ENCODE measurements at places on chromosomes 3 and 15.

GRCh38 chr3:144273601-144274000 is 302.0 kb downstream of the DIPK2A start:
- H3K36me3 ChIP-seq = no peaks in the 10 kb centered on the region
- H3K27me3 ChIP-seq = no peaks in the 10 kb centered on the region
- H3K27ac ChIP-seq = no peak overlapping the region
- H3K4me3 ChIP-seq = no peak overlapping the region
- no peaks in the 10 kb centered on the region for H3K4me1 ChIP-seq
- no peak for DNase-seq

GRCh38 chr3:41026394-41027177 is 172.7 kb upstream of the CTNNB1 start:
- H3K4me3 ChIP-seq = no peak overlapping the region
- H3K27me3 ChIP-seq = no peaks in the 10 kb centered on the region
- H3K27ac ChIP-seq = no peak overlapping the region

GRCh38 chr3:55524565-55525244 is 37.6 kb upstream of the WNT5A start:
- H3K36me3 ChIP-seq = no peaks in the 10 kb centered on the region
- no peak overlapping the region for H3K27ac ChIP-seq
- no peak overlapping the region for H3K4me3 ChIP-seq
- H3K4me1 ChIP-seq = peaks cover 5% of the 10 kb centered on the region
- no peaks in the 10 kb centered on the region for H3K27me3 ChIP-seq
- no peak for DNase-seq

DNA sequence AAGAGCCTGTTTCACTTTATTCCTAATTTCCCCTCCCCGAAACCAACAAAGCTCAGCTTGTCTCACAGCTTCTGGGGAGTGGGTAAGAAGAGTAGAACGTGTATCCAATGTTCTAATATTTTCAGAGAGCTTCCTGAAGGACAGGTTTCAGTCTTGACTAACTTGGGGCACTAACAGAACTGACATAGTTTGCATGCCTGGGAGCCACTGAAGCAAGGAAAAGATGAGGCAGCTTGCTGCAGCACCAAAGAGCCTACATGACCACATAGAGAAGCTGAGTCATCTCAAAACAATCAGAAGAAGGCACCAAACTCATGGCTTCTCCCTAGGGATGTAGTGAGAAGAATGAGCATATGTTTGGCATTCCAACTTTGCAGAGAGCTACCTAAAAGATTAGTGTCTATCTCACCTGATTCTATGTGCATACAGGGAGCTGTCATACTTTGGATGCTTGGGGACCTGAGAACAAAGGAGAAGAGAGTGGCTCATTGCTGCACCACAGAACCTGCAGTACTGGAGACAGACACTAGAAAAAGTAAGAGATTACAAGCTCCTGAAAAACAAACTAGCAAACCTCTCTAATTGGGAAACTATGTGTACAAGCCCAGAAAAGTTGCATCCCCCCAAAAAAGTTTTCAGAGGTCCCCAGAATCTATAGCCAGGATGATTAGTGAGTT is 86.9 kb downstream of the DCLK3 start:
- no peaks in the 10 kb centered on the region for H3K36me3 ChIP-seq
- no peak for DNase-seq

DNA sequence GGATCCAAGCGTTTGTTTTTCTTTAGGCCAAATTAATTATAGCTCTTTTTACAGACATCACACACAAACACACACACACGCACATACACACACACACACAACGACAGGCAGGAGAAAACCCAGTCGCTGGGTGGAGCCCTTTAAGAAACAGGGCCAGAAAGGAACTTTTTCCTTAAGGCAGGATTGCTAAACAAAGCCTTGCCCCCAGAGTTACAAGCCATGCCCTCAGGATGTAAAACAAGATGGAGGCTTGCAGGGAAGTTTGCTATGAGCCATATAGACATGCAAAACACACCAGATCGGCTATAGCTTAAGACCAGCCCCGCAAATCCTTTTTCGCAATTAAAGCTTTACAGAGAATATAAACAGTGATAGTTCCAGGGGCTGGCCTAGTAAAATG is 16.3 kb upstream of the IQCF2 start:
- H3K36me3 ChIP-seq = no peaks in the 10 kb centered on the region
- H3K27me3 ChIP-seq = no peaks in the 10 kb centered on the region
- no peaks in the 10 kb centered on the region for H3K4me1 ChIP-seq

DNA sequence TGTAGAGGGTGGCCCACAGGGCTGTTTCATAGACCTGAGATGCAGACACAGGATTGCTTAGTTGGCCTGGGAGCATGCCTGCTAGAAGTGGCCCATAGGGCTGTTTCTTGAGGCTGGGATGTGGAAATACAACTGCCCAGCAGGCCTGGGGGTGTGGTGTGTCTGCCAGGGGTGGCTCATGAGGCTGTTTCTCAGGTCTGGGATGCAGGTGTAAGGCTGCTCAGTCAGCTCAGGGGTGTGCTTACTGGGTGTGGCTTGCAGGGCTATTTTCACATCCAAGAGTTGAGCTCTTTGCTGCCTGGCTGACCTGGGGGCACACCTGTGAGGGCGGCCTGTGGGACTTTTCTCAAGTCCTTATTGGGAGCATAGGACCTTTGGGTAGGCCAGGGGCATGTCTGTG is 131.3 kb downstream of the DOCK3 start:
- DNase-seq = no peak
- no peak overlapping the region for H3K4me3 ChIP-seq
- no peak overlapping the region for H3K27ac ChIP-seq
- no peaks in the 10 kb centered on the region for H3K4me1 ChIP-seq

- no peak overlapping the region for H3K27ac ChIP-seq
- no peaks in the 10 kb centered on the region for H3K36me3 ChIP-seq
- no peaks in the 10 kb centered on the region for H3K27me3 ChIP-seq
- no peak for DNase-seq
- peaks cover 21% of the 10 kb centered on the region for H3K4me1 ChIP-seq
Measured at GRCh38 chr15:88788816-88789215, 14.4 kb upstream of the ACAN start.

DNA sequence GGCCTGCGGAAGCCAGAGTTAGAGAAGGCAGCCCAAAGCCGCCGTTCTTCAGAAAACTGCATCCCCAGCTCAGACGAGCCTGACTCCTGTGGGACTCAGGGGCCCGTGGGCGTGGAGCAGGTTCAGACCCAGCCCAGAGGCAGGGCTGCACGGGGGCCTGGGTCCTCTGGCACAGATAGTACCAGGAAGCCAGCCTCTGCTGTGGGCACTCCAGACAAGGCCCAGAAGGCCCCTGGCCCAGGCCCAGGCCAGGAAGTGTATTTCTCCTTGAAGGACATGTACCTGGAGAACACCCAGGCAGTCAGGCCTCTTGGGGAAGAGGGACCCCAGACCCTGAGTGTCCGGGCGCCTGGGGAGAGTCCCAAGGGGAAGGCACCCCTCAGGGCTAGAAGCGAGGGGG is 23.1 kb downstream of the ALPK3 start:
- peak overlapping the region; percentile 96 for H3K27ac ChIP-seq
- peaks cover 30% of the 10 kb centered on the region for H3K4me1 ChIP-seq
- no peak for DNase-seq
- no peaks in the 10 kb centered on the region for H3K36me3 ChIP-seq
- H3K4me3 ChIP-seq = no peak overlapping the region

DNA sequence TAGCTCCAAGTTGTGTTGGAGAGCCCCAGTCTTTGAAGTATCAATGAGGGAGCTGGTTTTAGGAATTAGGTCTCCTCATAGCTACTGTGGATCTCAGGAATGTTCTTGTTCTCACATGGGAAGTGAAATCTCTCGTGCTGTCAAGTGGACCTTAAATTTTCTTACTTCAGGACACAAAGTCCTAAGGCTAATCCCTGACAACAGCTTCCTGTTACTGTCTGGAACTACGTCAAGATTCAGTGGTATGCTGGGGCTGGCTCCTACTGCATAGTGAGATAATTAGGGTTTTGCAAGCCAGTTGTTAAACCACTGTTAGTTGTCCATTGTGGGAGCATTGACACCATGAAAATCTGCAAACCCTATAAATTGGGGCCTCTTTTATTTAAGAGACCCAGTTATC is 22.8 kb downstream of the MESP1 start:
- H3K27ac ChIP-seq = no peak overlapping the region
- no peaks in the 10 kb centered on the region for H3K36me3 ChIP-seq
- H3K27me3 ChIP-seq = no peaks in the 10 kb centered on the region
- no peaks in the 10 kb centered on the region for H3K4me1 ChIP-seq
- H3K4me3 ChIP-seq = no peak overlapping the region

GRCh38 chr15:89307046-89307587 is 27.5 kb downstream of the POLG start:
- no peaks in the 10 kb centered on the region for H3K27me3 ChIP-seq
- no peaks in the 10 kb centered on the region for H3K4me1 ChIP-seq
- H3K4me3 ChIP-seq = no peak overlapping the region
- H3K36me3 ChIP-seq = no peaks in the 10 kb centered on the region
- DNase-seq = no peak

DNA sequence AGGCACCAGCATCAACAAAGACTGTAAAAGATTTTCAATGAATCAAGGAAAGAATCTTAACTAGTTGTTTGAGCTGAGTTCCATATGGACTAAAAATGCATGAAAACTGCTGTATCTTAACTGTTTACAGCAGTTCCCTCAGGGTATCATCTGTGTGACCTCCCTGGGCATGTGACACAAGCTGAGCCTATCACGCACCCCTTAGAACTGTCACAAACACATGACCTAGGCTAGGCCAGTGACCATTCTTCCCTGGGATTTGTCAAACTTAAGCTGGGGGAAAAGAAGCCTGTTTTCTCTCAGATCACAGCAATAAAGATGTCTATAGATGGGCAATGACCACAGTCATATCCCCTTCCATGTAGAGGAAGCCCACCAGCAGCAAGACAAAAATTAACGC is 35.7 kb downstream of the IGF2BP2 start:
- H3K4me1 ChIP-seq = no peaks in the 10 kb centered on the region
- H3K27me3 ChIP-seq = peaks cover 2% of the 10 kb centered on the region
- no peak overlapping the region for H3K27ac ChIP-seq
- DNase-seq = no peak
- H3K36me3 ChIP-seq = no peaks in the 10 kb centered on the region

- DNase-seq = no peak
- H3K36me3 ChIP-seq = peaks cover 81% of the 10 kb centered on the region
- no peaks in the 10 kb centered on the region for H3K27me3 ChIP-seq
- H3K27ac ChIP-seq = no peak overlapping the region
Measured at GRCh38 chr15:73572296-73572695, 60.9 kb downstream of the NPTN start.

GRCh38 chr3:119175872-119176756 is 2.7 kb downstream of the UPK1B start:
- H3K36me3 ChIP-seq = no peaks in the 10 kb centered on the region
- H3K27ac ChIP-seq = no peak overlapping the region
- no peaks in the 10 kb centered on the region for H3K4me1 ChIP-seq
- H3K4me3 ChIP-seq = no peak overlapping the region

DNA sequence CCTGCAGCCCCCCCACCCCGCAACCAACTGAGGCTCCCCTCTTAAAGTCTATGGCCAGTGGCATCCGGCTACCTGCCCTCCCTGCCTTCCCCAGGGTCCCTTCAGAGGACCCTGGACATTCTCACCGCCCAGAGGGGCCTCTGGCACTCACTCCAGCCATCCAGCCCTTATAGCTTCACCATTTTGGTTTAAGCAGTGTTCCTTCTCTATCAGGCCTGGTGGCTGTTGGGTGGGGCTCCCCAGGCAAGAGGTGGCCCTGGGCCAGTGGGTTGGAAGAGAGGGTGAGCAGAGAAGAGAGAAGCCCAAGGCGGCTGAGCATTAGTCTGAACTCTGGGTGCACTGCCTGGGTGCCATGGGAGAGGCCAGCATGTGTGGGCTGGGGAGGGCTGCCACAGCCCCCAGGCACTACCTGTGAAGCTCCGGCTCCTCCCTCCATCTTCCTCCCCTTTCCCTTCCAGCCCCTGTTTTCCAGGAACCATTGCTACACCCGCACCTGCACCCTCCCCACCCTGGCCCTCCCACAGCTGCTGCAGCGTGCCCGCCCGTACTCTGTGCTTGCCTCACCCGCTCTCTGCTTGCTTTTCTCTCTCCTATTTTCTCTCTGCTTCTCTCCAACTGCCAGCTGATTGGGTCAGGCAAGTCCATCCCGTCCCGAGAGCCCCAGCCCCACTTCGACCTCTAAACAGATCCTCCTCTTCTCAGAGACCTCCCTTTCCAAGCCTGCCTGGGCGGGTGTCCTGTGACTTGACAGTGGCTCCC is 168.2 kb downstream of the TBC1D2B start:
- no peaks in the 10 kb centered on the region for H3K36me3 ChIP-seq
- no peaks in the 10 kb centered on the region for H3K27me3 ChIP-seq
- H3K4me3 ChIP-seq = no peak overlapping the region
- H3K27ac ChIP-seq = no peak overlapping the region
- H3K4me1 ChIP-seq = peaks cover 4% of the 10 kb centered on the region

DNA sequence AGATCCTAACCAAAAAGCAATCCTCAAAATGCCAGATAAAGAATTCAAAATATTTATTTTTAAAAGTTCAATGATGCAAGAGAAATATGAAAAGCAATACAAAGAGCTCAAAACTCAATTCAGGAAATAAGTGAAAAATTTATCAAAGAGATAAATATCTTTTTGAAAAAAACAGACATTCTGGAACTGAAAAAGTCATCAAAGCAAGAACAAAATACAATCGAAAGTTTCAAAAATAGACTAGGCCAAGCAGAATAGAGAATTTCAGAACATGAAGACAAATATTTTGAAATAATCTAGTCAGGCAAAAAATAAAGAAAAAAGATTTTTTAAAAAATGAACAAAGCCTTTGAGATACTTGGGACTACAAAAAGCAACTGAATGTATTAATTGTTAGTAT is 83.4 kb upstream of the STT3B start:
- no peak overlapping the region for H3K27ac ChIP-seq
- H3K4me3 ChIP-seq = no peak overlapping the region
- no peaks in the 10 kb centered on the region for H3K27me3 ChIP-seq

- H3K27ac ChIP-seq = peak overlapping the region; percentile 95
- no peaks in the 10 kb centered on the region for H3K4me1 ChIP-seq
- DNase-seq = no peak
- H3K4me3 ChIP-seq = no peak overlapping the region
Measured at GRCh38 chr15:44726568-44727484, 9.5 kb upstream of the TRIM69 start.

- H3K4me1 ChIP-seq = no peaks in the 10 kb centered on the region
- H3K27ac ChIP-seq = no peak overlapping the region
- no peaks in the 10 kb centered on the region for H3K36me3 ChIP-seq
Measured at GRCh38 chr3:104952146-104952972, 414.4 kb upstream of the ALCAM start.

DNA sequence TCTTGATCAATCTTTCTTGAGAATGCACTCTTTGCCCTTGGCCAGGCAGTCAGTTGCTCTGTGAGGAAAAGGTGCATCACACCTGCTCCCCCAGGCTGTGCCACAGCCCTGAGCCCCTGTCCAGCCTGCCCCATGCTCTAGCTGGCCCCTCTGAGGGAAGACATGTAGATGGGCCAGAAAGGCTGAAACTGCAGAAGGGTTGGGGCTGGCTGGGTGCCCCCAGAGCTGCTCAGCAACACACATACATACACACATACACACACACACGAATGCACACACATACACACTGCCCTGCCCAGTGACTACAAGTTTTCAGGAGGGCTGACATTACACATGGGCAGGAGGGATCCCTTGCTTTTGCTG is 16.4 kb downstream of the TBC1D21 start:
- H3K27ac ChIP-seq = no peak overlapping the region
- H3K36me3 ChIP-seq = no peaks in the 10 kb centered on the region
- peak; percentile 37 for DNase-seq
- H3K4me1 ChIP-seq = no peaks in the 10 kb centered on the region
- no peak overlapping the region for H3K4me3 ChIP-seq
- peaks cover 25% of the 10 kb centered on the region for H3K27me3 ChIP-seq

- no peak for DNase-seq
- no peak overlapping the region for H3K4me3 ChIP-seq
- no peak overlapping the region for H3K27ac ChIP-seq
Measured at GRCh38 chr15:50925281-50925680, 16.8 kb downstream of the AP4E1 start.

Data from tibial artery (tissue), 4 donors.